Renal pelvis (tissue), 12 donors: ENCODE measurements at places on chromosomes 6 and 20.

DNA sequence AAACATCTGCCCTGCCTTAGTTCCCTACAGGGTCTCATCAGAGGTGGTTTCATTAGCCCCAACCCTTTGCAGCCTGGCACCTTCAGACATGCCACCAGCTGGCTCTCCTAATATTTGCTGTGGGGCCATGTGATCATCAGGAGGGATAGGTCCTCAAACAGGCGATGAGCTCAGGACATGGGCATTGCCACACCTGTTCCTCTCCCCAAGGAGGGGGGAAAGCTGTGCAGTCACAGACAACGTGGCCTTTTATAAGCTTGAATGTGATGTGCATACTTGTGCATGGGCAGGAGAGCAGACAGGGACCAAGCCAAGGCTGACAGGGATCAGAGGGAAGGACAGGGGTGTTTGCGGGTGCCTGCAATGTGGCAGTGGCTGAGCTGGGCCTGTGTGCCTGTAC, 78.8 kb upstream of the ZNFX1 start:
- no peak for DNase-seq

DNA sequence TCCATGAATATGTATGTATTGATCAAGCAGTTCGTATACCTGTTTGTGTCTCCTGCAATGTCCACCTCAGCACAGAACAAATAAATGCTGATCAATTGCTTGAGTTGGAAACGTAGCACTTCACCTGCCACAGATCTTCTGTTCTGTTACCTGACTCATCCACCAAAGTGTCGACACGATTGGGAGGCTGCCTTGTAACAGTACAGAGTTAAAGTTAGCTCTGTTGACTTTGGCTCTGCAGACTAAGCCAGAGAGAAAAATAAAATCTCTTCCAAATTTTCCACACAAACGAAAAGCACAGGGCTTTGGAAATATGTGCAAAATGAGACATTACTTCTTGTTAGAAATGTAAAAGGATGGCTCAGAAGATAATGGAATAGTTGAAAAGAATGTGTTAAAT, 245.4 kb downstream of the NRN1 start:
- no peak for DNase-seq

DNA sequence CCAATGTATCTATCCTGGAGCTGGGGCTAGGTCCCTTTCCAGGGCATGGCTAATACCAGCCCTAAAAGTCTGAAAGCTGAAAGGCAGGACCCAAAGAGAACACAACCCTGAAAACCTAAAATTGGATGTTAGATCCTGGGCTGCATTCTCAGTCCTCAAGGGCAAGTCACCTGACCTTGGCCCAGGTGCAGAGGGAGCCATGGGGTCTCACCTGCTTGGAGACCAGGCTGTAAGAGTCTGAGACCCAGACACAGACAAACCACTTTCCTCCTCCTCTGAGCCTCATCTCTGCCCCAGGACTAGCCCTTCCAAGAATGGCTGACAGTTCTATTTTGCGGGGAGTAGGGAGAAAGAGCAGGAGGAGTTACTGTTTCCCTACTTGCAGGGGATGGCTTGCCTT, 60.0 kb downstream of the EFCAB8 start:
- DNase-seq: no peak

GRCh38 chr20:45840700-45841198, 7.2 kb downstream of the SNX21 start:
- no peak for DNase-seq

DNA sequence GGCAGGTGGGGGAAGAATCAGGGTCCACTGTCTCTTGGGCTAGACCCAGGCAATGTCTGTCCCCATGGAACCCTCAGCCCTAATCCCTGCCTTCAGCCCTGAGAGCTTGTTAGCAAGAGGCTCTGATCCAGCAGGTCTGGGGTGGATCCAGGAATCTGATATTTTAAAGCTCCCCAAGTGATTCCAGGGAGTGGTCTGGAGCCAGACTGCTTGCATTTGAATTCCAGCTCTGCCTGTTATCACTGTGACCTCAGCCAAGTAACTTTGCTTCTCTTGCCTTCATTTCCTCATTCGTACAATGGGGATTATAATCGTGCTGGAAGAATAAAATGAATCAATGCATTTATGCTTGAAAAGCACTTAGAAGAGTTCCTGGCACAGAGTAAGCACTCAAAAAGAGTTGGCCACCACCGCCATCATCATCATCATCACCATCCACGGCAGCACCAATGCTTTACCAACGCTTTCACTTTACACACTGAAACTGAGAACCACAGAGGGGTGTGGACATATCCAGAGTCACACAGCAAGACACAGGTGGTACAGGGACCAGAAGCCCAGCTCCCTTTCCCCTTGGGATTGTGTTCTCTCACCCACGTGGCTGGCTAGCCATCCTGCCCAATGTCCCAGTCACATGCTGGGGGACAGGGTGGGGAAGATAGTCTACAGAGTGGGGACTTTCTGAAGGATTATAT, 75.7 kb upstream of the RALY start:
- no peak for DNase-seq
